ENCODE measurements at places on chromosomes 3 and 15. TPM values are rescaled to one million over a fixed set of nuclear protein-coding genes. Genes with fewer than 3 reads are reported as not detected.

Gene SEMA3G
- total RNA-seq: not detected

Gene RBP2
- not detected for total RNA-seq

Gene CLEC3B
- 23.4 TPM for total RNA-seq

Gene CHRNA7
- not detected for total RNA-seq

Gene NAALADL2
- 1.0 TPM for total RNA-seq

Gene GOLGA8R
- total RNA-seq: 0.30 TPM

Gene GRAMD2A
- 1.5 TPM for total RNA-seq

Gene GP5
- not detected for total RNA-seq

Gene GUCA1C
- total RNA-seq: not detected

Gene OR5H1
- not detected for total RNA-seq

Gene SAXO2
- total RNA-seq: 0.50 TPM

Gene GOLGA6B
- not detected for total RNA-seq

Gene ZCWPW2
- 0.74 TPM for total RNA-seq

Gene IRAK2
- total RNA-seq: 3.0 TPM

Gene CFAP100
- not detected for total RNA-seq

Gene BCL6
- 14.6 TPM for total RNA-seq

Gene THRB
- total RNA-seq: 0.84 TPM

Gene TTC23
- total RNA-seq: 15.8 TPM

Gene CCDC66
- 3.4 TPM for total RNA-seq

Gene AQP9
- total RNA-seq: not detected

Gene CAMKV
- not detected for total RNA-seq

Gene STARD5
- total RNA-seq: 5.2 TPM

Gene NMD3
- 34.8 TPM for total RNA-seq

Gene VWA5B2
- total RNA-seq: not detected

Gene GRIP2
- total RNA-seq: not detected

Gene MITF
- total RNA-seq: 4.6 TPM

Gene OXTR
- total RNA-seq: 7.6 TPM

Gene EXD1
- not detected for total RNA-seq

Gene PLSCR2
- total RNA-seq: not detected

Gene PPP4R2
- total RNA-seq: 18.7 TPM

Gene C3orf49
- total RNA-seq: not detected

Gene ZNF620
- 0.67 TPM for total RNA-seq

Gene MFSD1
- total RNA-seq: 37.0 TPM

Gene LTF
- total RNA-seq: not detected
